ENCODE measurements at places on chromosomes 5 and 9.

- no peak for DNase-seq
Measured at GRCh38 chr9:15576350-15577050, 23.7 kb downstream of the CCDC171 start.

DNA sequence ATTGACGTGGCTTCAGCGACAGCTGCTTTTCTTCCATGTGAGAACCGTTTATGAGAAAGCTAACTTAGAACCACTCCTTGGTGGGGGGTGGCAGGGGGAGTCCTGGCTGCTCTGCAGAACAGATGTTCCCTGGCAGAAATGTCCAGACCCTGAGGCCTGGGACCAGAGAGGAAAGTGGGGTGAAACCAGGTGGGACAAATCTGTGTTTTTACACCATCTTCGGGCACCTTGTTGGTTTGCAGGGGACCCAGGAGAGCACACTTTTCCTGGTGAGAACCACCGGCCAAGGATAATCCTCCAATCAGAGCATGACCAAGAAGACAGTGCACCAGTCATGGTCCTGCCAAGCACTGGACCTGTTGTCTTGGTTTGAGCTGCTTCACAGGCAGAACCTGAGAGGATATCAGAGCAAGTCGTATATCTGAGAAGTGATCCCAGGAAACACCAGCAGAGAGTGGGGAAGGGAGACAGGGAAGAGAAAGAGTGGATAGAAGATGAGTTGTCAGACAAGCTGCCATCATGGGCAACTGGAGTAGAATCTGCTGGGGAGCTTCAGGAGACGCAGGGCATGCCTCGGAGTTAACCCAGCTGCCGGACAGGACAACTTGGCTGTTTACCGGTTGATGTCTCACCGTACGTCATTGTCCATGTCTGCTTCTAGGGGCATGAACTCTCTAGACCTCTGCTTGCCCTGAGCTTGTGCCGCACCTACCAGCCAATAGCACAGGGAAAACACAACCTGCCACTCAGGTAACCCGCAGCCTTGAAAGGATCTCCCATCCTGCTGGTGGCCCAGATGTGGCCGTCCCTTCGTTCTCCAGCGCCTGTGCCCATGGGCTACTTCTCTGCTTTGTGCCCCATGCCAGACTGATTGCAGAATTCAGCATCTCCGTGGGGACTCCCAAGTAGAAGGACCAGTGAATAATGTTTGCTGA lies 178.4 kb upstream of the MVB12B start:
- DNase-seq, result no peak

GRCh38 chr5:136043968-136044610 lies 15.3 kb downstream of the TGFBI start:
- DNase-seq, result no peak

DNA sequence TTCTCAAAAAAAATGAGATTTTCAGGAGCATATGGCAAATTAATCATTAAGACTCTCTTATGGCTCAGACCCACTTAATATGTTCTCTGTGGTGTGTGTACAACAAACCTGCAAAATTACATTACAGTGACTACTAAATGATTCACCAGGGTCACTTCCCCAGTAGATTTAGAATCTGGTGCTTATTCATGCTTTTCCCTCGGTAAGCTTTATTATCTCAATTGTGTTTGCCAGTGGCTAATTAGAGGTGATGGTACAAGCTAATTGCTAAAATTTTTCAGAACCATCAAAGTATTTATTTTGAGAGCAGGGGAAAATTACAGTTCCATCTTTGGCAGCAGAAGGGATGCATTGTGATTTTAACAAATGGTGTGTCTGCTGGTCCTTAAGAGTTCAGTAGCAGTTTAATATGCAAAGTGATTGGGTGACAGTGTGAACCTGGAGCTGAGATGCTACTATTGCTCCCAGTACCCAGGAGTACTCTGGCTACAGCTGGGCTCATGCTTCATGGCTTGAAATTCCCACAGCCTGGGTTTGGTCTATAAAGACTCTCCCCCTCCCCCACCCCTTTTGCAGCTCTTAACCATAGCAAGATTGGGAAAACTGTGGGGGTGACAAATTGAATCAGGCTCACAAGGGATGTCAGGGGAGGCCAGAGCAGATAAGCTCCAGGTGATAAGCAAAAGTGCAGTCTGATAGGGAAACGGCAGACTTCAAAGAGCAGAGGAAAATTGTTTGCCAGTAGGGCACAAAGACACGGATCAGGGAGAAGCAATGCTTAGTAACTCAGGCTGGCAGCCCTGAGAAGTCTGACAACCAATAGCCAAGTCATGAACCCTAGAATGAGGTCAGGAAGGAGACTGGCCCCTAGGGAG lies 92.8 kb upstream of the RAD23B start:
- no peak for DNase-seq

- peak; percentile 56 for DNase-seq
Measured at GRCh38 chr5:180605554-180606214, 14.4 kb upstream of the SCGB3A1 start.

DNA sequence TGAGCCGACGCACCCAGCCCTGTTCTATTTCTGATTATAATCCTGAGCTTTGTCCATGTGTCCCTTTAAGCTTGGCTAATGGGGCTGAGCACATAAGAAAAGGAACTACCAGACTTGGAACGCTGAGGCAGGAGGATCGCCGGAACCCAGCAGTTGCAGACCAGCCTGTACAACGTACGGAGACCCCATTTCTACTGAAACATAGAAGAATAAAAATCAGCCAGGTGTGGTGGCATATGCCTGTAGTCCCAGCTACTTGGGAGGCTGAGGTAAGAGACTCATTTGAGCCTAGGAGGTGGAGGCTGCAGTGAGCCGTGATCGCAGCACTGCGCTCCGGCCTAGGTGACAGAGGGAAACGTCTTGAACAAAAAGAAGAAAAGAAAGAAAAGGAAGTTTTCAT lies 22.3 kb downstream of the TRIM7 start:
- no peak for DNase-seq

GRCh38 chr5:141135030-141135717 lies at the start of gene PCDHB5:
Gene PCDHB5, plus strand, starts transcription at chr5:141135206. Its CDS starts 229 bp downstream, at chr5:141135435.
- no peak for DNase-seq

DNA sequence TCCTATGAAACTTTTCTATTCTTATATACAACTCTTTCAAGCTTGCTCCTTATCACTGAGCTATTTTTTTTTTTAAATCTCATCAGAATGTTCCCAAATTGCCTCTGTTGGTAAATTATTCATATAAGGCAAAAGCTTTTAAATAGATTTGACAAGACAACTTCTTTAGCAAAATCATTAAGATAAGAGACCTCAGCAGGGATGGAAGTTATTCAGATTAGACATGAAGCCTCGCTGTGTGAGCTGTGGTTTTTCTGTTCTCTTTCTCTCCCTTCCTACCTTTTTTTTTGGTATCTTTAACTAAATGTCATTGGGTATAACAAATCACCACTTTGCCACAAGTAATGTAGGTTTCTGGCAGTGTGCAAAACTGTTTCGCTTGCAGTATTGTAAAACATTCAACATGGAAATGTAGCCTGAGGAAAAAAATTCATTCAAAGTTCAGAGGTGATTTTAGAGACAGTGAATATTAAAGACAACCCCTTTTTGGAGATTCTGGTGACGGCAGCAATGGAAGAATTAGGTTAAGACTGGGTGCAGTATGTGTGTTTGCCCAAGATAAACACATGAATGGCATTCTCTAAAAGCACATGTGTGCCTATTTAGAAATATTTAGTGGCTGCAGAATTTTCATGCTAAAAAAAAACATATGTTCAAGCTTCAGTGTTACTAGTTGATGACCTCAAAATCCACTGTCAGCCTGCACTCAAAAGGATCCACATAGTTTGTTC lies 467.1 kb downstream of the ZNF608 start:
- no peak for DNase-seq

DNA sequence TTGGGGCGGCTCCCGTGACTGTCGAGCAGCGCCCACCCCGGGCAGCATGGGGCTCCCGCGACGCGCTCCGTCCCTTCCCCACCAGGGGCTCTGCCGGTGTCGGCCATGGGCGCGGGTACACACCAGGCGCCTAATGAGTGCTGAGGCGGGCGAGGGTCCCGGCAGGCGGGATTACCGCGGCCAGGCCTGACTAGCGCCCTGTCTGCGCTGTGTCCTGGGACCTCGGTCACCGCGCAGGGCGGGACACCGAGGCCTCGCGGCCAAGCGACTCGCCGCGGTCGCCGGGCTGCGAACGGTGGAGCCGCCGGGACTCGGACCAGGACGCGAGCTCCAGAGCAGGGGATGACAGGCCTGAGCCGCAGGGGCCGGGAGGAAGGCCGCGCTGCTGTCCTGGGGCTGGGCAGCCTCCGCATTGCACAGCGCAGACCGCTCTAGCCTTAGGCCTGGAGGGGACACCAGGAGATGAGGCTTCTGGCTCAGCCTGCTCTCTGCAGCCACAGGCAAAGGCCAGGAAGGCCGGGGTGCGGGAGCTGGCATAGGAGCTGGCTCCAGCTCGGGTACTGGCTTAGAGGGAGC lies 14.1 kb downstream of the LCN10 start:
- no peak for DNase-seq

DNA sequence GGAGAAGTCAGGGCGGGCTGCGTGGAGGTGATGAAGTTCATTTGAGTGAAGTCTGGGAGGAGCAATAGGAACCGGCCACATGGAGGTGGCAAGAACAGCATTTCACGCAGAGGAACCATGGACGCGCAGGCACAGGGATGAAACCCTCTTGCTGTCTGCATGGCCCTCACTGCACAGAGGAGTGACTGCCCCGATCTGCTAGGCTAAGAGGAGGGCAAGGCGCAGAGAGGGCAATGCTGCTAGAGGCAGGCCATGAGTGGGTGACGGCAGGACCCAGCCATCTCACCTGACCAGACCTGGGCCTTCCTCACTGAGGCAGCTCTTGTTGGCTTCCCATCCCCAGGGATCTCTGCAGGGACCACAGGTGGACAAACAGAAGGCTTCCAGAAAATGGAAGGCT lies 90.3 kb downstream of the BARX1 start:
- DNase-seq, result no peak

DNA sequence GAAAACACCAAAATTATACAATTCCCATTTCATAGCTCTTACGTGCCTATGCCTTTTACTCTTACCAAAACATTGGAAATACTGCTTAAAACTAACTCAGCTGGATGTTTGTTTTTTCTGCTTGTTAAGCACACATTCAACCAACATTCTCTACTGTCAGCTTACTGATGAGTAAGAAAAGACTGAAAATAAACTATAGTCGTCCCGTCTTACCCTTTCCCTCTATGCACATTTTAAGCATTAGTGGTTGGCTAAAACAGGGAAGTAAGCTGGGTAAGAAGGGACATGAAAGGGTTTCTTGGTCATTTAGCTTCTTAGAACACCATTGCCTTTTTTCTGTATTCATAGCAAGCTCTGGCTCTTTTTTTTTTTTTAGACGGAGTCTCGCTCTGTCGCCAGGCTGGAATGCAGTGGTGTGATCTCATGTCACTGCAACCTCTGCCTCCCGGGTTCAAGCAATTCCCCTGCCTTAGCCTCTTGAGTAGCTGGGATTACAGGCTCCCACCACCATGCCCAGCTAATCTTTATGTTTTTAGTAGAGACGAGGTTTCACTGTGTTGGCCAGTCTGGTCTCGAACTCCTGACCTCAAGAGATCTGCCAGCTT lies 232.1 kb upstream of the PCSK5 start:
- no peak for DNase-seq

DNA sequence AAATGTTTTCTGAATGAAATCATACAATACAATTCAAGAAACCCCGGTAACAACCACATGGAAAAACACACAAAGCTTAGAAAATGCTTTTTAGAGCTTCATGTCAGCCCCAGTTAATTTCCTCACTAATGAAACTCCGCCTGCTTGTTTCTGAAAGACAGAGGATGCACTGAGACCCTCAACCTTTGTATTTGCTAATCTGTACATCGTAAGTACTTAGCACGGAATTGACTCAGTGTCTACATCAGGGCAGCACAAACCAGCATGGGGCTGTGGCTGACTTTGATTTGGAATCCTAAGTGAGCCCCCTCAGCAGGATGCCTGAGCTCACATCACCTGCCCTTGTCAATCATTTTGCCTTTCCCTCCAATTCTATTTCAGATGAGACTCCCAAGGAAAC lies 499.1 kb upstream of the MPDZ start:
- DNase-seq, result no peak

GRCh38 chr9:131334629-131335367 lies 45.3 kb downstream of the PLPP7 start:
- DNase-seq, result no peak

DNA sequence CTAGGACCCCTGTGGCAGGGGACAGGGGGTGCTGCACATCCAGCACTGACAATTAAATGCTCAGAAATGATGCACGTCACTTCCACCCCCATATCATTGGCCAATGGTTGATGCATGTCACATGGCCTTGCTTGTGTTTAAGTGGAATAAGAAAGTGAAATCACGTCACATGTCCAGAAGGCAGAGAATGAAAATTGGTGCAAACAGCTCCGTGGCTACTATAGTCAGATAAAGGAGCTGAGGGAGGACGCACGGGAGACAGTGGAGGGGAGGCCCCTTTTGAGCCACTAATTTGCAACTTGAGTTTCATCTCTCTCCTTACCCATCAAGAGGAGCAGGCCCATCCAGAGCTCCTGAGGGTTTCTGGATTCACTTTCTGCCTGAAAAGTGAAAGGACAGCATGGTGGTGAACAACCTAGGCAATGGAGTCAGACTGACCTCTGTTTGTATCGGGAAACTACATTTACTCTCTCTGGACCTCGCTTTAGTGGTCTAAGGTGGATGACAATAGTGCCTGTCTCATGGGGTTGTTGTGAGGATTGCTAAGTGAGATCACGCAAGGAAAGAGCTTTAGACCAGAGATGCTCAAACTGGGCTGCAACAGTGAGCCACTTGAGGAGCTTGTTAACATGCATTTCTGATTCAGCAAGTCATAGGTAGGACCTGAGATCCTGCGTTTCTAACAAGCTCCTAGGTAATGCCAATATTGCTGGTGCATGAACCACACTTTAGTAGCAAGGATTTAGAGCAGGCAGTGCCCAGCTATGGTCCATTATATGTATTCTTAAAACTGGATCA lies 133.9 kb upstream of the ADRA1B start:
- DNase-seq, result no peak

DNA sequence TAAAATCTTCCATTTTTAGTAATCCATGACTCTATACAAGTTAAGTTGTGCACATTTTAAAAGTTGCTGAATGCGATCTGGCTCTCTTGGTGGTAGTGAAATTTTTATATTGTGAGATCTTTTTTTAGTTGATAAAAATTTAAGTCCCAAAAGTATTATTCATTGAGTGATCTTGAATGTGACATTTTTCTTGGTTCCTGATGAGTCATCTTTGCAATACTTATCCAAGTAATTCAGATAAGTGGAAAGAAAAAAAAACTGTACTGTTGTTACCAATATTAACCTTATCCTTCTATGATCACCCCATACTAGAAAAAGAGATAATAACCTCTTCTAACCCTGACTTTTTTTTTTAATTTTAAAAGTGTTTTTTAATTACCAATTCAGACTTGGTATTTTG lies 601.3 kb downstream of the PSAT1 start:
- no peak for DNase-seq

DNA sequence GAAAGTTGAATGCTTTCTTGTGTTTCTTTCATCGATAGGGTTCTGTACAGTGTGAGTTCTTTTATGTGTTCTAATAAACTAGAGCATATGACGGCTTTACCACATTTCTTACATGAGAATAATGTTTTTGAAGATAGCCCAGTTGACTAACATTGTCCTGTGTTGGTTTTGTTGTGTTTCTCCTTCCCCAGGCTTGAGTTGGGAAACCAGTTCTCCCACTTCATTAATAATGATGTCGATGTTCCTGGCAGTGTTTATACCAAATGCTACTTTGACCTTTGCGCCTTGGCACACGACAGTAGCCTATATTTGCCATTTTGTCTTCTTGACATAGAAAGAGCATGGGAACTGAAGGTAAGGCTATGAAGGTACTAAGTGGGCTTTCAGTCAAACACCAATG lies 14.4 kb upstream of the ZNF782 start:
- no peak for DNase-seq

Measured in activated CD4-positive, alpha-beta T cell treated with anti-CD3 and anti-CD28 coated beads, Interleukin-2, amount 50 U/mL, for 1 hour (primary cell).